ENCODE measurements at places on chromosomes 4 and X.

DNA sequence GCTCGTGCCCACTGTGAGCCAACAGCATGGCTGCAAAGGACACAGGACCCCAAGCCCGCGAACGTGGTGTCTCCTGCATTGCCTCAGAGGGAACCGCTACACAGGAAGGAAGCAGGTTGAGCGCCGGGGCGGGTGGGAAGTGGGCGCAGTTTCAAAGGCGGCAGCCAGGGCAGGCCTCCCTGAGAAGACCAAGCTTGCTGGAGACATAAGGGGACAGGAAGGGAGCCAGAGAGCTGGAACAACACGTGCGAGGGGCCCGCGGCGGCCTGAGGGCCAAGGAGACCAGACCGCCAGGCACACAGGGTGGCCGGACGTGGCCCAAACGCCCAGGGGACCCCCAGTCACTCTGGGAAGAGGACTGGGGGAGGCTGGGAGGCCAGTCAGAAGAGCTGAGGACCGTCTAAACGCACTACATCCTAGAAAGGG is 32.0 kb downstream of the CTBP1 start:
- no peak for DNase-seq

- no peak for DNase-seq
Measured at GRCh38 chr4:3047464-3048286, 26.7 kb downstream of the HTT-AS start.

- DNase-seq, result no peak
Measured at GRCh38 chrX:123256378-123256777, 72.3 kb downstream of the GRIA3 start.

GRCh38 chrX:19776753-19777152 is 110.6 kb downstream of the SH3KBP1 start:
- no peak for DNase-seq

GRCh38 chrX:29470030-29470429 is 745.3 kb upstream of the MAGEB2 start:
- no peak for DNase-seq

DNA sequence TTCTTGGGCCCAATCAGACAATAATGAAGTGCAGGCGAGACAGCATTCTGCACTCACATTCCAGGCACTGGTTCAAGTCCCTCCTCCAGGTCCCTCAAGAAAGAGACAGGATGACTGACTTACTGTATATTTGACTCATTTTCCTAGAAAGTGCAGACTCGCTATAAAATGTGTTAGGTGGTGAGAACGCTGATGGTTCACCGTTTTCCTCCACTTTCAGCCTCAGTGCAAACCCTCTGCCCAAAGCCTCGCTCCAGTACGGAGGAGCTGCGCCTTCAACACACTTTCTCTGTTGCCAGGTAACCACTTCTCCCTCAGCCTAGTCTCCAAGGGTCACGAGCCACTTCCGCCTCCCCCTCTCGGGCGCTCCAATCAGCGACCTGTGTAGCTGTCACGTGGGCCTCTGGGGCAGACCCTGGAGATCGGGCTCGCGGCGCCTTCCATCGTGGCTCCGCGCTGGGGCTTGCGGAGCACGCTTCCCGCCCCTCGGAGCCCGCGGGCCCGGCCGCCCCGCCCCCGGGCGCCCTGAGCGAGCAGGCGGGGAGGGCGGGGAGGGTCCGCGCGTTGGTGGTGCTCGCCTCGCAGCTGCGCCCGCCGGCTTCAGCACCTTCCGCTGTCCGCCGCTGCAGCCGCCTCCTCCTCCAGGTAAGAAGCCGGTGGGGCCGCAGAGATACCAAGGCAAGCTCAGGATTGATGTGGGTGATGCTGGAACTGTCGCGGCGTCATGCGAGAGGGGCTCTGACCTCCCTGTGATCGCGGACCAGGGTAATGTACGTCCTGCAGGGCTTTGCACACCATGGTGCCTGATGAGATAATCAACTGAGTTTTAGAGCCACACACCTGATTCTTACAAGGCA is at the start of gene WDR17:
Gene WDR17 (plus strand): TSS at position 407 of the 857 bp plus-strand sequence. CDS start 45,740 bp downstream, outside the sequence.
- no peak for DNase-seq

GRCh38 chr4:88017516-88018297 is 10.3 kb downstream of the PKD2 start:
- no peak for DNase-seq

DNA sequence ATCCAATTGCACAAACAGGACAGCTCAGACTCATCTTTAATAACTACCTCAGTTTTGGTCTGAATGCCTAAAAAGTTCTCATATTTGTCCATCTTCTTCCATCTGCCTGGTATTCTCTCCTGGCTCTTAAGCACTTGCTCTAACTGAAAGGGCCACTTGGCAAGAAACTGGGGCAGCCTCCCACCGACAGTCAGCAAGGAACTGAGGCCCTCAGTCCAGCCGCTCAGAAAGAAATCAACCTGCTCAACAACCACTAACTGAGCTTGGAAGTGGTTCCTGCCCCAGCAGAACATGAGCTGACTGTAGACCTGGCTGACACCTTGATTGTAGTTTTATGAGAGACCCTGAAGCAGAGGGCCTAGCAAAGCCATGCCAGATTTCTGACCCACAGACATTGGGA is 84.4 kb downstream of the PPEF2 start:
- DNase-seq, result no peak

GRCh38 chr4:145531223-145531622 is 49.6 kb downstream of the SMAD1 start:
- DNase-seq, result no peak

DNA sequence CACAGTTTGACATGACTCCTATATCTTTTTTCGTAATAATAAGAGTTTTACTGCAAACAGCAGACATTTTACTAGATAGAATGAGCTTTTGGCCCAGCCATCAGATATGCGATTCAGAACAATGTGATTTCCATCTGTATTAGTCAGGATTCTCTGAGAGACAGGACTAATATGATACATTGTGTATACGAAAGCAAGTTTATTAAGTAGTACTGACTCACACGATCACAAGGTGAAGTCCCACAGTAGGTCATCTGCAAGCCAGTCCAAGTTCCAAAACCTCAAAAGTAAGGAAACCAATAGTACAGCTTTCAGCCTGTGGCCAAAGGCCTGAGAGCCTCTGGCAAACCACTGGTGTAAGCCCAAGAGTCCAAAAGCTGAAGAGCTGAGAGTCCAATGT is 24.1 kb downstream of the CXCL8 start:
- DNase-seq, result no peak

DNA sequence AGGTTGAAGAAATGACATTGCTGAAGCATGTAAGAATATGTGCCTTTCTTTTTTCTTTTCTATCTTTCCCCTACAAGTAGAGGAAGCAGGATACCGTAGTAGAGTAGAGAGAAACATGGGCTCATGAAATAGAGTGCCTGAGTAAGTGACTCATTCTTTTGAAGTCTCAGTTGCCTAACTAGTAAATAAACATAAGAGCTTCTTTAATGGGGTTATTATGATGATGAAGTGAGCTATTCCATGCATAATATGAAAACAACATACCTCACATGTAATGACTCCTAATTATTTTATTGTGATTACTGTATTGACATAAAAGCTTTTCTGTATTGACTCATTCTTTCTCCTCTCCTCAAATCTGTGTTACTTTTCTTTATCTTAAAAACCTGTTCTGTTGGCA is 1538.2 kb downstream of the TECRL start:
- DNase-seq, result no peak

DNA sequence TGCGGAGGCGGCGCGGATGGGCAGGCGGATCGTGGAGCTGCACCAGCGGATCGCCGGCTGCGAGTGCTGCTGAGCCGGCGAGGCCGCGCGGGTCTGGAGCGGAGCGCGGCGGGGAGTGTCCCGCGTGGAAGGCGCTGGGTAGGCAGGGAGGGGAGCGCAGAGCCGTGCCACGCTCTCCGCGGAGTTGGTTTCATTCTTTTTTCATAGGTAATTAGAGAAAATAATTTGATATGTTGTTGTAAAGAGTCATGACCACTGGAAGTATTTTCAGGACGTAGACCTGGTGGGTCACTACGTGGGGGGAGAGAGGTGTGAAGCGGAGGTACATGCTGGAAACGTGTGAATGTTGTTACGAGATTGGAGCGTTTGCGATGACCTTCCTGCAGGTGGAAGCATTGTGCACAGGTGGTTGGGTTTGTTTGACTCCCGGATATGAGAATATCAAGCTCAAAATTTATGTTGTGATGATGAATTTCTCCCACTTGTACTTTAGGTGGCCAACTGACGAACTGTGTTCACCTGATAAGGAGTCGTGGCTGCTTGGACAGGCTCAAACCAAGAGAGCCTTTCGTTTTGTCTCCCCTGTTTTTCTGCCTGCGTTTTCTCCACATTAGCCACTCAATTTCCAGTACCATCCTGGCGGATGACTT is 19.1 kb upstream of the S100P start:
- DNase-seq, result no peak

DNA sequence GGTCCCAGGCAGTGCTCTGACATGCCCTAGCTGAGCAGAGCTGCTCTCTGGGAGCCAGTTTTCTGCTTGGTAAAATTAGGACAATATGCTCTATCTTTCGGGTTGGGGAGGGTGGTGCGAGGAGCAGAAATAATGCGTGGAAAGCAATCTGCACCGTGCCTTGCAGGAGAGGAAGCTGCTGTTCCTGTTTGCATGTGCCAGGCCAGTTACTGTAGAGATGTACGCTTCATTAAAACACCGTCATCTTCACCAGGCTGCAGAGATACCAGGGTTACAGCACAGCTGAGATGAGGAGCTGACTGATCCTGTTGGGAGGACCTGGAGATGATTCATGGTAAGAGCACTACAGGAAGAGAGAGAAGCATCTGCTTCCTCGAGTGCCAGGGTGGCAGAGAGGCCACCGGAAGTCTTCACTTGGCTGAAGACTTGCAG is 29.5 kb upstream of the IRF2 start:
- no peak for DNase-seq

DNA sequence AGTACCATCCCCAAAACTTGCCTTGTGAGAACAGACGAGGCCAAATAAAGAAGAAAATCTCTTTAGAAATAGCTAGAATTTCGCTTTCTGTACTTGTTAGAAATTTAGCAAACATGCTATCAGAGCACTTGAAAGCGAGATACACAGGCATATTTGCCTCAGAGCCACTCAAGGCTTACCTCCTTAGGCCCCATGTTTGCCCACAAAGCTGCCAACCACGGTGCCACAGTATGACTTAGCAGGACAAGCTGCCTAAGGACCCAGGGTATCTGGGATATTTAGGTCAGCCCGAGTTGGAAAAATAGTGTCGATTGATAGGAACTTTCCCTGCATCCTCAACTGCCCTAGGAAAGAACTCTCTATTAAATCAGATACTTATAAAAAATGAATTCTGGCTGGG is 24.2 kb downstream of the NDNF start:
- DNase-seq, result no peak

Measured in 8988T (cell line).